ENCODE measurements at places on chromosomes 2 and 18.
A peak's percentile ranks its signal among the peaks of the same experiment; 100 is the strongest.

GRCh38 chr2:176260689-176261088 lies 8.6 kb upstream of the MTX2 start:
- DNase-seq = no peak

GRCh38 chr18:5984245-5984644 lies 88.9 kb upstream of the TMEM200C start:
- DNase-seq = no peak

DNA sequence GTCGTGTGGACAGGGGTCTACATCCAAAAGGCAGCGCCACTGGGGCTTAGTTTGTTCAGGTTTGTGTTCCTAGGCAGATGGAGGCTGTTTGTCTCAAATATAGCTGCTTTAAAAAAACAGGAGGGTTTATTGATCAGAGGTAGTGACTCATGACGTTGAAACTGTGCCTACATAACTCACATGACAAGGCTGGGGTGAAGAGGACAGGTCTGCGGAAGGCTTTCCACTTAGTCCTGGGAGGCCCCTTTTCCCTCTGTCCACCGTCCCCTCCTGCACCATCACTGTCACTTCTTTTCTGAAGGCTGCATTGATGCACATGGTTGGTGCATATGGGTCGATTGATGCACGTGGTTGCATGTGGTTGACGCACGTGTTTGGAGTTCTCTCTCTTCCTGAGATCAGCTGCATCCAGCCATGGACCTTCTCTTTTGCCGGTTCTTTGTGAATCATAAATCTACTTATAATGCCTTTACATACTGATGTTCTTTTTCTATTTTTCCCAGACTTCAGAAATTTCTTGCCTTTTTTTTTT lies 10.9 kb downstream of the SH3RF3 start:
- DNase-seq = no peak

GRCh38 chr2:218219934-218220333 lies 2.9 kb downstream of the ARPC2 start:
- no peak for DNase-seq

DNA sequence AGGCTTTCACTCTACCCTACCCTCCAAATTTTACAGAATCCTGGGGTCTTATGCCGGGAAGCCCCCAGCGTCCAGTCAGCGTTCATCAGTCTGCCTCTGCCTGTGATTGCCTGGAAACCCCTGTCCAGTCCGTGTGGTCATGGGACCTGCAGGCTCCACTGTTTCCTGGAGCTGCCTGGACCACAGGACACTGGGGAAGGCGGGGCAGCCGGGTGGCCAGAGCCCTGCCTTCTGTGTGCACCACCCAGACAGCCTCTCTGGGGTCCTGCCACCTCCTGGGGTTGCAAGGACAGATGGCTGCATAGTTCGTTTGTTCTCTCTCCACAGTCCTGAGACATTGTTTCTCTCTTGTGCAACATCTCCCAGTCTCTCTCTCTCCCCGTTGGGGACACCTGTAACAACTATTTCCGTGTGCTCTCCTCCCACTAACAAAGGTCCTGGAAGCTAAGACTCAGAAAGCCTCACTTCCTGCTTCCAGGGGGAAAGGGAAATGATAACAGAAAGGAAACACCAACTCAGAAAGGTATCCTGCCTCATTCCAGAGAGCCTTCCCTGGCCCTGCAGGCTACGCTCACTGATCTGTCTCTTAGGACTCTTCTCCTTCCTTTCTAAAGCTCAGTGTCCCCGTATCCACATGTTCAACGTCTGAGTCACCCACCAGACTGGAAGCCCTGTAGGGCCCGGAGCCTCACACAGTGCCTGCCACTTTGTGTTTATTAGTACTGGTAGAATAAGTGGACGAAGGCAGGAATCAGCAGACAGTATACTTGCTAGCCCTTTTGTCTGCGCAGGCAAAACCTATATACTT lies 192.8 kb upstream of the RAB12 start:
- no peak for DNase-seq

- DNase-seq = no peak
Observed at GRCh38 chr2:8583400-8584173, 98.3 kb upstream of the ID2 start.

DNA sequence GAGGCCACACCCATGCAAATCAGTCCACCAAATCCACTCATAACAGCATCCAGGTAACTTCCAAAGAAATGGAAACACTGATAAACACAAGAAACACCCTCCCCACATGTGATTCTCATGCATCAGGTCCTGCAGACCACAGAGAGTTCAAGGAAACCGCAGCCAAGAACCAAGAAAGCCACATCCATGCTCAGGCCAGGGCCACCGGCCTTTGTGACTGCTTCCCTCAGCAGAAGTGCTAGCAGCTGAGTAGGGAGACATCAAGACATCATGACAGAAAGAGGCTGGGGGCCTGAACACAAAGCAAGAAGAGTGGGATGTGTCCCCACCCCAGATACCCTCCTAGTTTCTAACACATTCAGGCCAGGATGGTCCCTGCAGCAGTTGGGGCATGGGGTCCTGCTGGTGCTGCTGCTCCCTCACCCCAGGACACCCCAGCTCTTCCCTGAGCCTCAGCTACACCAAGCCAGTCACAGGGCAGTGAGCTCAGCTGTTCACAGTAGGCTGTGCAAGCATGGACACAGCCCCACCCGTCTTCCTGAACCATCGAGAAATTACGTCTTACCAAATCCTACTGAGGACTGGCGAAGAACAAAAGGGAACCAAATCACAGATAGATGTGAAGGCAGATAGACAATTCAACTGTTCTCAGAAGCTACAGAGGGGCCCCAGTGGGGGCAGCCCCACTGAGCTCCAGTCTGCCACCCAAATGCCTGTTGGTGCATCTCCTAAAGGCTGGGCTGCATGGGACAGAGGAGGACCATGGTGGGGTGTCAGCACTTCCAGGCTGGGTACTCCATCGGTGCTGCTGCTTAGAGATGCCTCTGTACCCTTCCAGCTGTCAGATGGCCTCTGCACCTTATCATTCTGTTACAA lies 60.9 kb downstream of the HDAC4 start:
- no peak for DNase-seq

- DNase-seq = no peak
Observed at GRCh38 chr18:3626929-3627458, 177.0 kb downstream of the TGIF1 start.

DNA sequence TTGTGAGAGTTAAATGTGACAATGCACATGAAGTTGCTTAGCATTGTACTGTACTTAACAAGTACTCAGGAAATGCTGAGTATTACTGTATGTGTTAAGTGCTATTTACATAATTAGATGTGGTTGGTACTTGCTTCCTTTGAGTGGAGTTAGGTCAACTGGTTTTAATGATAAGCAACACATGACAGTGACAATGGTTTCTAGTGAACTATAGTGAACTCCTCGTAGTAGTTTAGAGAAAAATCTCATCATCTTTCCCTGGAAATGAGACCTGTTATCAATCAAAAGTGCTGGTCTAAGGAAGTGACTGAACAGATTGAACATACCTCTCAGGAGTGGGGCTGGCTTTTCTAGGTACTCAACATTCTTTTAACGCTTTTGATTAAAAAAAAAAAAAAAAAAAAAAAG lies 29.2 kb upstream of the ZDBF2 start:
- no peak for DNase-seq

GRCh38 chr2:171531836-171532450 lies 9.7 kb downstream of the CYBRD1 start:
- DNase-seq = no peak

GRCh38 chr2:145350011-145350410 lies 830.1 kb upstream of the ZEB2 start:
- no peak for DNase-seq

DNA sequence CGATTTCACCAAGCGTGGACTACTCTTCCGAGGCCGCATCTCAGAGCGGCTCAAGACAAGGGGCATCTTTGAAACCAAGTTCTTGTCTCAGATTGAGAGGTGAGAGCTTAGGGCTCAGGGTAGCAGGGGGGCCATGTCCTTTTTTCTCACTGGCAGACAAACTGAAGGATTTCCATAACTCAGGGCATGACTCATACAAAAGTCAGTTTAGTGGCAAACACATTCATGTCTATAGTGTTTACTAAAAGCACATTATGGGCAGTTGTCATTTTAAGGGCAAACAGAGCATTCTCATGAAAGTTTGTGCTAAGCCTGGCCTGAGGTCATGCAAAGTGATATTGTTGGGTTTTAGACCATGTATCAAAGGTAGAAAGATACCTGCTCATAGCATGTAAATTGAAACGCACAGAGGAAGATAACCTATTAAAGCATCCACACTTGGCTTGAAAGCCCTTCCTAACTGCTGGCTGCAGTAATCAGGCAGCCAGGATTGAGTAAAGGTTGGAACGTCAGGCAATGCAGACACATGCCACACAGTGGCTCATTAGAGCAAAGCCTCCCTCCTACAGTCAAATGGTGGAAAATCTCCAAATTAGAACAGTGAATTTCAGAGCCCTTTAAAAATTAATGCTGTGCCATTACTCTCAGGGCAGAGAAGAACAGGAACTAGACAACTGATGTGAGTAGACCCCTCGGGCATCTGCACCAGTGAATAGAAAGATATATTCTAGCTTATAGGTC lies 54.2 kb downstream of the HK2 start:
- DNase-seq = no peak

DNA sequence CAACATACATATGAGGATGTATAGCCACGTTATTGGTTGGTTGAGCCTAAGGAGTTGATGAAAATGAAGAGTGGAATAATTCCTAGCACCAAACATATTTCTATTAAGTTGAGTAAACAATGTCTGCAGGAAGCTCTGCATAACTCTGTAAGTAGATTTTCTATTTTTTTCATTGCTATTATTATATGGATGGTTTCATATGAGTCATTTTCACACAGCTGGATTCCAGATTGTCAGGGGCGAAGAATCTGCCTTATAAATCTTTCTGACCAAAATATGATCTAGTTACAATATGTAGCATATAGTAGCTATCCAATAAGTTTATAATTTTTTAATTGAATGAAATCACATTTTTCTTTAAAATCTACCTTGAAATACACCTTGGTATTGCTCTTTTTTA lies 468.0 kb upstream of the PKDCC start:
- DNase-seq = no peak

DNA sequence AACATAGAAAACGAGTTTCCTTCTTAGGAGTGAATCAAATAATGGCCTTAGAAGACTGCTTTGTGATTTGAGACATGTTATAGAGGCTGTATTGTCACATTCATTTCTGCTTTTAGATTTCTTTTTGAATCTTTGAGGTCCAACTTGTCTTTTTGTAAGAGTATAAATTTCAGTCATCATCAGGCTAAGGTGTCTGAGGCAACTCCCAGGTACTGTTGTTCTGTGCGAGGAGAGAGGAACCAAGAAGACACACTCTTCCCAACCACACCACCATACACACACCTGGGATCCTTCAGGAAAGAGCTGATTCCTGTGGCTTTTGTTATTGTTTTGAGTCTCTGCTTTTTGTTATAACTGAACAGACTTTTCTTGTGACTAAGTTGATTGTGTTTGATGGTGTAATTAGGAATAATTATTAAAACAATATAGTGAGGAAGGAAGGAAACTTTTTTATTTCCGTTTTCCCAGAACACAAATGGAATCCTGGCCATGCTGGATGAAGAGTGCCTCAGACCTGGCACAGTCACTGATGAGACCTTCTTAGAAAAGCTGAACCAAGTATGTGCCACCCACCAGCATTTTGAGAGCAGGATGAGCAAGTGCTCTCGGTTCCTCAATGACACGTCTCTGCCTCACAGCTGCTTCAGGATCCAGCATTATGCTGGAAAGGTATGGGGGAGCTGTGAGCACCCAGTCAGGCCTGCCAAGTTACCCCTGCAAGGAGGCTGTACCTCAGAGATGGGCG lies 140.4 kb downstream of the MYO1B start:
- no peak for DNase-seq

DNA sequence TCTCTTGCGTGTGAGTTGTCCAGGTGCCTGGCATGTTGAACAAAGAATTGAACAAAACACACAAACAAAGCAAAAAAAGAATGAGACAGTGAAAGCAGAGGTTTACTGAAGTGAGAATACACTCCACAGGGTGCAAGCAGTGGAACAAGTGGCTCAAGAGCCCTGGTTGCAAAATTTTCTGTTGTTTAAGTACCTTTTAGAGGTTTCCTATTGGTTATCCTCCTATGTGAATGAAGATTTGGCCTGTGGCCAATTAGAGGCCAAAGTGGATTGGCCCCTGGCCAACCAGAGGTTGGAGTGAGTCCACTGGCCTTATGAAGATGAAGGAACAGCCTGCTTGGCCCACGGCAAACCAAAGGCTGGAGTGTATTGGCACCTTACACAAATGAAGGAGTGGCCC lies 1188.5 kb upstream of the NRXN1 start:
- peak; percentile 32 for DNase-seq

DNA sequence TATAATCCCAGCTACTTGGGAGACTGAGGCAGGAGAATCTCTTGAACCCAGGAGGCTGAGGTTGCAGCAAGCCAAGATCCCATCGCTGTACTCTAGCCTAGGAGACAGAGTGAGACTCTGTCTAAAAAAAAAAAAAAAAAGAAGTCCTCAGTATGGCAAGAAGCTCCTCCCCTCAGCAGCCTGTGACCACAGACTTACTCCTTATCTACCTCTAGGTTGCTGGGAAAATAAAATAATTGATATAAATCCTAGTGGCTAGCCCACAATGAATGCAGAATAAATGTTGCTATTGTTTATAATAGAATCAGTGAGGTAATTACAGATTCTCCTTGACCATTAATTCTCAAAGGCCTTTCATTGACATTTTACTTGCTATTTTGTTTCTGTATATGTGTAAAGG lies 70.6 kb downstream of the IRS1 start:
- no peak for DNase-seq

- DNase-seq = no peak
Observed at GRCh38 chr18:44998360-44998759, 317.7 kb downstream of the SETBP1 start.

- no peak for DNase-seq
Observed at GRCh38 chr2:196239622-196240587, 68.5 kb upstream of the STK17B start.

DNA sequence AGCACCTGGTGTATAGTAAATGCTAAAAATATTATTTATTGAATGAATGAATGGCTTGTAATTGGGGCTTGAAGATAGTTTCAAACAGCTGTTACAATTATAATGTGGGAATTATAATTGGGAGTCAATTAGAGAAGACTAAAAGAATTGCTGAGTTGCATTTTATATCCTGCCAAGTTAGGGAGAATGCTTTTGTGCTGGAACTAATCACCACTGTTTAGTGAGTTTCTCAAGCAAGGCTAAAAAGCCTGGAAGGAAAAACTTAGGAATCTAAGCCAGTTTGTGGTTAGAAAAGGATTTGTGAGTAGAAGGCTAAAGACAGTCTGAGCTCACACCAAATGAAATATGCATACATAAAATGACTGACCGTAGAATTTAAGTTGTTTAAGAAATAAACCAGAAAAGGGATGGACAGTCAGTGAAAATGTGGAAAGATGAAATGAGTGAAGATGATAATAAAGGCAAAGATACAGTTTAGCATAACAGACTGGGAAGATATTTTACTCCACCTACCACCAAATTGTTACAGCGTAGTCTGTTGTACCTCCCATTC lies 647.7 kb upstream of the FSHR start:
- no peak for DNase-seq

- DNase-seq = no peak
Observed at GRCh38 chr18:39793609-39794008, 2161.4 kb upstream of the PIK3C3 start.

Measured in NCI-H1930 (cell line).